ENCODE measurements at places on chromosomes 13 and 19. TPM values are rescaled to one million over a fixed set of nuclear protein-coding genes. Genes with fewer than 3 reads are reported as not detected.

The MADCAM1 gene
- total RNA-seq: 1.2 TPM

The F7 gene
- total RNA-seq: 0.61 TPM

The CEACAM19 gene
- total RNA-seq: 7.6 TPM

The SYCN gene
- total RNA-seq: not detected

The ADAMTSL5 gene
- total RNA-seq: 4.8 TPM

The TEX29 gene
- total RNA-seq: 0.81 TPM

DNA sequence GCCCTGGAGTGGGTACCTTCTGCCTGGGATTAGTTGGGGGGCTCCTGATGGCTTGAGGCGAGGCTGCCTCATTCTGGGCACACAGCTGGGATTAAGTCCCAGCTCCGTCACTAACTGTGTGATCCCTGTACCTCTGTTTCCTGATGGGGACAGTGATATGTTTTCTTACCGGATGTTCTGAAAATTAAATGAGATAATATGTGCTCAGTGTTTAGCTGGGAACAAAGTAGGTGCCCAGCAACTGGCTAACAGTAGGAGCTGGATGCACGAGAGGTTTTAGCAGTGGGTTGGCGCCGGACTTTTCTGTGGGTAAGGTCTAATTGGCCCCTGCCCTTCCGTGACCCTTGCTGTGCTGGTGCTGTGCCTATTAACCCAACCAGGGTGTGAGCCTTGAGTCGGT is 203.4 kb downstream of the URI1 start:
- H3K4me3 ChIP-seq: no peak overlapping the region
- H3K36me3 ChIP-seq: no peaks in the 10 kb centered on the region
- no peak overlapping the region for H3K27ac ChIP-seq
- H3K27me3 ChIP-seq: no peaks in the 10 kb centered on the region
- no peaks in the 10 kb centered on the region for H3K4me1 ChIP-seq

DNA sequence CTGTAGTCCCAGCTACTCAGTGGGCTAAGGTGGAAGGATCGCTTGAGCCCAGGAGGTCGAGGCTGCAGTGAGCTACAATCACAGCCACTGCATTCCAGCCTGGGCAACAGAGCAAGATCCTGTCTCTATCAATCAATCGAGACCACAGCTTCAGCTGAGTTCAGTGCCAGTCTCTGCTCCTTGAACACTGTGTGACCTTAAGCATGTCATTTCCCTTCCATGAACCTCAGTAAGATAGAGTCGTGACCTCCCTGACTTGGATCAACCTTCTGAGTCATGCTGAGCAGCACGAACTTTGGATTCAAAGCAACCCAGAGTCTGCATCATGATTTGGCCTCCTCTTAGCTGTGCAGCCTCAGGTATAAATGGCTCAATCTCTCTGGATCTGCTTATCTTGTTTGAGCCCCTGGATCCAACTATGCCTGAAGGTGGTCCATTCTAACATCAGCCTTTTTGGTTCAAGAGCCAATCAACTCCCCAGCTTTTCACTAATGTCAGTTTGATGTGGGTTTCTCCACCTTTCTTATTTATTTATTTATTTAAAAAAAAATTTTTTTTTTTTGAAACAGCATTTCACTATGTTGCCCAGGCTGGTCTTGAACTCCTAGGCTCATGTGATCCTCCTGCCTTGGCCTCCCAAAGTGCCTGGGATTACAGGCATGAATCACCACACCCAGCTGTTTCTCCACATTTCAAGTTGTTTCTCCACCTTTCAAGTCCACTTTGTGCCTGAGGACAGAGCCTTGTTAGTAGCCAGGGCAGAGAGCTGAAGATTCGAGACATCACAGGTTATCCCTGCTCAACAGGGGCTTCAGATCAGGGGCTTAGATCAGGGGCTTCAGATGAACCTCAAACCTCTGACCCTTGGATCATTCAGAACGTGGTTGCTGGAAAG is 26.4 kb downstream of the PTPRS start:
- H3K36me3 ChIP-seq: no peaks in the 10 kb centered on the region
- no peaks in the 10 kb centered on the region for H3K27me3 ChIP-seq
- H3K4me3 ChIP-seq: no peak overlapping the region
- H3K27ac ChIP-seq: no peak overlapping the region
- no peak for DNase-seq

DNA sequence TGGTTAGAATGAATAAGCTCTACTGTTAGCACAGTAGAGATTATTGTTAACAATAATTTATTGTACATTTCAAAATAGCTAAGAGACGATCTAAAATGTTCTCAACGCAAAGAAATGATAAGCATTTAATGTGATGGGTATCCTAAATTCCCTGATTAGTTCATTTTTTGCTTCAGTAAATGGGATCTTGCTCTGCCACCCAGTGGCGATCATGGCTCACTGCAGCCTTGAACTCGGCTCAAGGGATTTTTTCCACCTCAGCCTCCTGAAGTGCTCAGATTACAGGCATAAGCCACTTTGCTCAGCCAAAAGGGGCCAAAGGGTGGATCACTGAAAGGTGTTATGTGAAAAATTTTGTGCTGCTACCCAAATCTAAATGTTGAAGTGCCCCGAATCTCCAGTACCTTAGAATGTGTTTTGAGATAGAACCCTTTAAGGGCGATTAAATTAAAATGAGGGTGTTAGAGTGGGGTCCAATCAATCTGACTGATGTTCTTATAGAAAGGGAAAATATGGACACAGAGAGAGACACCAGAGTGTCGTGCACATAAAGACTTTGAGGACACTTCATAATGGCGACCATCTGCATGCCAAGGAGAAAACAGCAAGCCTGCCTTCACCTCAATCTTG is 31.5 kb upstream of the ZNF766 start:
- no peak overlapping the region for H3K27ac ChIP-seq
- H3K36me3 ChIP-seq: no peaks in the 10 kb centered on the region
- no peak for DNase-seq
- no peaks in the 10 kb centered on the region for H3K4me1 ChIP-seq
- no peak overlapping the region for H3K4me3 ChIP-seq
- no peaks in the 10 kb centered on the region for H3K27me3 ChIP-seq

DNA sequence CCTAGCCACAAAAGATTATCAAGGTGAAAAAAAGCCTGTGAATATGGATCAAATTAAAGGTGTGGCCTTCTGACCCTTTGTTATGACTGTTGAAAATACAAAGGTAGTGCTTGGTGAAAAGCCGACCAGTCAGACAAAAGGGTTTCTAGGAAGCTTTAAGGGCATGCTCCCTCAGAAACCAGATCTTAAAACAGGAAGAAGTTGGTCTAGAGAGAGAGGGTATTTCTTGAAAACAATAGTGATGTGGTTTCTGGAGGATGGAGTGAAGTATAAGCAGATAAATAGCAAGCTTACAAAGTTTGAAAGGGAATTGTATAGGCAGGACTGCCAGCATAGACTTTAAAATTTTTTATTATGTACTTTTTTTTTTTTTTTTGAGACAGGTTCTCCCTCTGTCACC is 5.0 kb upstream of the EID2 start:
- H3K4me1 ChIP-seq: peaks cover 7% of the 10 kb centered on the region
- no peak for DNase-seq
- H3K36me3 ChIP-seq: no peaks in the 10 kb centered on the region
- H3K27me3 ChIP-seq: no peaks in the 10 kb centered on the region

DNA sequence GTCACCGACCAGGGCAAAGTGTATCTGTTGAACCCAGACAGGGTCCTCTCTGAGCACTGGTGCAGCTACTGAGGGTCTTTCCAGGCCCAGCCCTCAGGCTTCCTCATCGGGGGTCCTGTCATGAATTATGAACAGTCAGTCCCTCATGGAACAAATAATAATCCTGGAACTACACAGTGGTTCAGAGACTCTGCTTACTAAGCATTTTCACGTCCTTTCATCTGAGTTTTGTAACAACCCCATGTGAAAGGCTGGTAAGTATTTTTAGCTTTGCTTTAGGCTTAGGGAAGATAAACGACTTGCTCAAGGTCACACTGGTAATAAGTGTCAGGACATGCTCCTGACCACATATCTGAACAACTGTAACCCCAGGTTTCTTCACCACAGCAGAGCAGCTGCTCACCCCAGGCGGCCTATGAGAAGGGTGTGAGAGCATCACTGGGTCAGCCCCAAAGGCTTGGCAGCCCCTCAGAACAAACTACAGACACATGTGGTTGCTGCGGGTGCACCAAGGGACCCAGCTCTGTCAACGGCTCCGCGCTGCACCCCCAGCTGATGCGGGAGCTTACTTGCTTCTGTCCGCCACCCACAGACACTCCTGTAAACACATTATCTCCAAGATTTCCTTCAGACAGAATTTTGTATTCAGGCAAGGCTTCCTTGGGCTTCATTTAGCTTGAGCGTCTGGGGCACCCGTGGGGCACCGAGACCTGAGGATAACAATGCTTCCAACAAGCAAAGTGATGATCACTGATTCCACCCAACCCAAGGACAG is 19.4 kb upstream of the GSX1 start:
- H3K36me3 ChIP-seq: no peaks in the 10 kb centered on the region
- H3K4me3 ChIP-seq: no peak overlapping the region
- H3K27me3 ChIP-seq: peaks cover 29% of the 10 kb centered on the region
- H3K4me1 ChIP-seq: no peaks in the 10 kb centered on the region
- H3K27ac ChIP-seq: no peak overlapping the region

GRCh38 chr13:40394304-40394985 is 272.0 kb downstream of the FOXO1 start:
- DNase-seq: no peak
- H3K4me3 ChIP-seq: no peak overlapping the region
- H3K36me3 ChIP-seq: no peaks in the 10 kb centered on the region

DNA sequence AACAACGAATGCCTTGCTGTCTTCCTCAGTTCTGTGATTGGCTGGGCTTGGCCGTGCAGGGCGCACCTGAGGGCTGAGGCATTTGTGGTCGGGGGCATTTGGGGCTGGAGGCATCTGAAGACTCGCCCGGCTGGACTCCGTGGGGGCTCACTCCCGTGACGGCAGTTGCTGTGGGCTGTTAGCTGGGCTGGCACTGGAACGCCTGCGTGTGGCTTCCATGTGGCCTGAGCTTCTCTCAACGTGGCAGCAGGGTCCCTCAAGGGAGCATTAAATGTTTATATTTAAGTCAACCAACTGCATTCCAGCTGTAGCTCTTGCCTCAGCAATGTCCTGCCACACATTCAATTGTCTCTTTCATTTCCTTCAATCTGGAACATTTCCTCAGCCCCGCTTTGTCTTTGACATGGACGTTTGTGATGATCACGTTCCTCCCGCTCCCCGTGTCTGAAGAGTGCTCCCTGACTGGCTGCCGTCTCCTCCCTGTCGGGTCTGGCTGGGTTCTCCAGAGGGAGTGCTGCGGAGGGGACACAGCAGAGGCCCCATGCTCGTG is 21.0 kb downstream of the CCDC8 start:
- peak overlapping the region; percentile 25 for H3K27ac ChIP-seq
- DNase-seq: peak; percentile 66
- H3K4me1 ChIP-seq: peaks cover 11% of the 10 kb centered on the region
- peaks cover 38% of the 10 kb centered on the region for H3K36me3 ChIP-seq
- H3K4me3 ChIP-seq: no peak overlapping the region

DNA sequence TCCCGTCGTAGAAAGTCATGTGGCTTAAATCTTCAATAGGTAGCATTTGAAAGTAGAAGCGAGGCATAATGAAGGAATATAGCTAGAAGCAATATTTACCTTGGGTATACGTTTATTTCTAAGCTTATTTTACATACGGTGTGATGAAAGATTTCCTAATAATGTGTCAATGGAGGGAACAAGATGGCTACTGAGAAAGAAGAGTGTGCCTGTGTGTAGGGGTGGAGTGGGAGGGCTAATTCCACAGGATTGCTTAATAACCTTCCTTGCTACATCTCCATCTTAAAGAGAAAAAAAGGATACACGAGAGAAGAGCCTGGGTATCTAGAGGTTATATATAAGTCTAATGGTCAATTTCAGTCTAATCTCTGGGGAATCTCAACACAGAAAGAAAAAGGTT is 2.0 kb downstream of the SPART start:
- H3K4me3 ChIP-seq: peak overlapping the region; percentile 86
- no peaks in the 10 kb centered on the region for H3K27me3 ChIP-seq
- H3K36me3 ChIP-seq: no peaks in the 10 kb centered on the region

DNA sequence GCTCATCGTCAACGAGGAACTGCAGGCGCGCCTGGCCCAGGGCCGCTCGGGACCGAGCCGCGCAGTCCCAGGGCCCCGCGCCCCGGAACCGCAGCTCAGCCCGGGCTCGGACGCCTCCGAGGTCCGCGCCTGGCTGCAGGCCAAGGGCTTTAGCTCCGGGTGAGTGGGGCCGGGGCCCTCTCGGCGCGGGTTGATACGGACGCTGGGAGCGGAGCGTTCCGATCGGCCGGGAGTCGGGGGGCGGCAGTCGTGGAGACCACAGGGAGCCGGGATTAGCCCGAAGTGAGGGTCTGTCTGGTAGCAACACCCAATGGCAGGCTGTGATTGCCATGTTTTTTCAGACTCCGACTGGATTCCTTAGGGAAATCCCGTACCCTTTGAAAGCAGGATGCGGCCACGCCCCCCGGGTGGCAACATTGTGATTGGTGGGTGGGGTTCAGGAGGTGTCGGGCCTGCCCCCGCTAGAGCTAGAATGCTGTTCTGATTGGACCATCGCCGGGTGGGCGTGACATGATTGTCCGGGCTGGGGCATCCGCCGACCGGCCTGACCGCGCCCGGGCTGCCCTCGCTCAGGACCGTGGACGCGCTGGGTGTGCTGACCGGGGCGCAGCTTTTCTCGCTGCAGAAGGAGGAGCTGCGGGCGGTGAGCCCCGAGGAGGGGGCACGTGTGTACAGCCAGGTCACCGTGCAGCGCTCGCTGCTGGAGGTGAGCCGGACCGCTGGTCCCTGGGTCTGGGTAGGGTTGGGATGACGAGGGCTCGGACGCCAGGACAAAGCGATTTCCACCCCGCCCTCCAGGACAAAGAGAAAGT is 11.3 kb downstream of the EPS8L1 start:
- peaks cover 29% of the 10 kb centered on the region for H3K4me1 ChIP-seq
- peaks cover 15% of the 10 kb centered on the region for H3K36me3 ChIP-seq
- H3K4me3 ChIP-seq: peak overlapping the region; percentile 51
- peaks cover 27% of the 10 kb centered on the region for H3K27me3 ChIP-seq

DNA sequence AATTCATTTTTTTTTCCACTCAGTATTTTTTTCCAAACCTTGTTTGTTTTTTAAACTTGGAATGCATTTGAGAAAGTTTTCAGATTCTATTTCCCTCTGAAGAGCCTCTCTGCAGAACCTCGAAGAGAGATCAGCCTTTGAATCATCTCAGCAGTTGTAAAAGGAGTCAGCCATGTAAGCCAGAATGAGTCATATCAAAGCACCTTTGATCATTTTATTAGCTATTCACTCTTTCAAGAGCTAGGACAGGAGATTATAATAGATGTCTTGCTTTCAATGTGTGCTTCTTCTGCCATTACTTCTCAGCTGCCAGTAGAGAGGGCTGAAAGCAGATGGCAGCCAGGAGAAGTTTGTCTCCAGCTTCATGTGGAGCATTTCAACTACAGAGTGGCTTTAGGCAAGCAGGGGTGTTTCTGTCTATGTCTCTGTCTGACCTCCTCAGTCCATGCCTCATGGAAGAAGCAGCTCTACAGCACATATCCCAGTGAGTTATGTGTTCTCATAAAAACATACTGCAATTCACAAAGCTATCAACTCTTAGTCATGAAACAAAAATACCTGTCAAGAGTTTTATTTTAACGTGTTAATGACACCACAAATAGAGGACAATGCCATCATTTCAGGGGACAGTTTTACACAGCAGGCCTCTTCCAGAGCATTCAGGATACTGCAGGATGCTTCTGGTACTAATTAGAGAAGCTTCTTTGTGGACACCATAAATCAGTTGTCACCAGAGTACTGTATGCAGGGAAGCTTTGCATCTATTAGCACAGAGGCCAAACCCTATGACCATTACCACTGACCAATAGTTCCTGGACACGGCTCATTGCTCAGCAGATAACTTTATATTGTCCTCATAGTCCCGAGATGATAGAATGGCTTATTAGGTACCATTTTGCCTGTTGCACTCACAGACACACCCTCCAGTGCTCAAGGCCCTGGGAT is 94.3 kb downstream of the NHLRC3 start:
- no peak overlapping the region for H3K4me3 ChIP-seq
- H3K27me3 ChIP-seq: no peaks in the 10 kb centered on the region
- no peaks in the 10 kb centered on the region for H3K4me1 ChIP-seq
- no peak overlapping the region for H3K27ac ChIP-seq

Data from upper lobe of right lung (tissue), 1 donor.